Activated CD8-positive, alpha-beta memory T cell treated with anti-CD3 and anti-CD28 coated beads for 1 hour (primary cell): ENCODE measurements at places on chromosomes 2 and 18.

DNA sequence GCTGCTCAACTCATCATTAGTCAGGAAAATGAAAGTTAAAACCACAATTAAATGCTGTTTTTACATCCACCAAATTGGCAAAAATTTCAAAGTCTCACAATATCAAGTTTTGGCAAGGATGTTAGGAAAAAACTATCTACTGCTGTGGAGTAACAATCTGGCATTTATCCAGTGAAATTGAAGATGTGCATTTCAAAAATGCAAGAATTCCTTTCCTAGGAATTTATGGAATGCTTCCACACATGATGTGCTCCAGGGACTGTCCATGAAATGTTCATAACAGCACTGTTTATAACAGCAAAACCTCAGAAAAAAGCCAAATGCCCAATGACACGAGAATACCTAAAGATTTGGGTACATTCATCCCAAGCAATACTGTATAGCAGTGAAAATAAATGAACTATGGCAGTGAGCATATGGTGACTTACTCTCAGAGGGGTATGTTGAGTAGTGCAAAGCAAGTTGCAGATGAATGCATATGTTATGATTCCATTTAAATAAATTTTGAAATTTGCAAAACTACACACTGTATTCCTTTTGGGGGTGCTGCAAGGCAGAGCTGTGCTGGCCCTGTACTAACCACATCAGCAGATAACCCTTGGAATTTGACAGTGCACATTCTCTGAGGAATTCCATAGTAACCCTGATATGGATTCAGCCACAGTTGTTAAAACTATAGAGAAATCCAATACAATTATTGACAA lies 41.3 kb upstream of the GYPC start:
- DNase-seq, result no peak

DNA sequence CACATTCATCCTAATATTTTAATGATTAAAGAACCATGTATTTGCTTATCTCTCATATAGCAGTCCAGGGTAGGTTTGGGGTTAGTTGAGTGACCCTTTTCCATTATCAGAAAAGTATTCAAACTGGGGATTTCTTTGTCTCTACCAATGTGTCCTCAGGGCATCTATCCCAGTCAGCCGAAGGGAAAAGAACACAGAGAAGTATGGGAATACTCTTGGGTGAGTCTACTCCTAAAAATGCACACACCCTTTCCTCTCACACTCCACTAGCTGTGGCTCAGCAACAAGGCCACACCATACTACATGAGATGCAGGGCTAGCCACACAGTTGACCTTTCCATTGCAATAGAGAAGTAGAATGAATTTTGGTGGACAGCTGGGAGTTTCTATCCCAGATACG lies 114.3 kb downstream of the NXPH2 start:
- no peak for DNase-seq

DNA sequence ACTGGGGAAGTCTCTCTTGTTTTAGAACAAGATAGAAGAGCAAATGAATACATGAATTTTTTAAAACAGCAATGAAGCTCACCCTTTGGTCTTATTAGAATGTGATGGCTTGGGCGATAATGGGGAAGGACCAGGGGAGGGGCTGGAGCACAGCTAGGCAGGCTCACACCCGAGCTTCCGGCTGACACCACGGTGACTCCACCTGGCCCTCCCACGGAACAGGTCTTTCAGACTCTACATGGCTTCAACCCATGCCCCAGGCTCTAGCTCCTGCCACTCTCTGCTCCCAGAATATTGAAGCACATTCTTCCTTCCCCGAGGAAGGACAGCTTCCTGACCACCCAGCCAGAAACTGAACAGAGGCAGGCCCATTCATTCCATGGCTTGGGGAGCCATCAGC lies 127.5 kb upstream of the AGAP1 start:
- DNase-seq, result no peak

DNA sequence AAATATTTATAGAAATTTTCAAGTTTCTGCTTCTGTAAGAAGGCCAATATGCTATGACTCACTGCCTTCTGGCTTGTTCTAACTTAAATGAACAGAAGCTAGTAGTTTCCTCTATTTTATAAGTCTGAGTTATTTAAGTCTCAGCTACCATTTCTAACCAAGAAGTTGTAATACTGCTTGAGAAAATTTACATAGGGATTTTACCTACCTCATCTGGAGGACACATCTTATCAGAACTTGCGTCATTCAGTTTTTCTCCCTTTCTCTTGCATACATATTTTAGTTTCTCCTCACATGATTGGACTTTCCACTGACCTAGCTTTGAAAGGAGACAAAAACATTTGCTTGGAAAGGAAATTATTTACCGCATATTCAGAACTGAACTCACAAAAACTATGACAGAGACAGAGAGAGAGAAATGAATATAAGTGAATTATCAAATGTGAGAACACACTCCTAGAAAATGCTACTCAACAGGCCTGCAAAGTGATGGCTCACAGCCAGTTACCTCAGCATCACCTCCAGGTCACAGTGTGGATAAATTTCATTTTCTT lies 81.1 kb upstream of the CD302 start:
- no peak for DNase-seq

- DNase-seq, result no peak
Measured at GRCh38 chr18:7733642-7734041, 166.5 kb downstream of the PTPRM start.

DNA sequence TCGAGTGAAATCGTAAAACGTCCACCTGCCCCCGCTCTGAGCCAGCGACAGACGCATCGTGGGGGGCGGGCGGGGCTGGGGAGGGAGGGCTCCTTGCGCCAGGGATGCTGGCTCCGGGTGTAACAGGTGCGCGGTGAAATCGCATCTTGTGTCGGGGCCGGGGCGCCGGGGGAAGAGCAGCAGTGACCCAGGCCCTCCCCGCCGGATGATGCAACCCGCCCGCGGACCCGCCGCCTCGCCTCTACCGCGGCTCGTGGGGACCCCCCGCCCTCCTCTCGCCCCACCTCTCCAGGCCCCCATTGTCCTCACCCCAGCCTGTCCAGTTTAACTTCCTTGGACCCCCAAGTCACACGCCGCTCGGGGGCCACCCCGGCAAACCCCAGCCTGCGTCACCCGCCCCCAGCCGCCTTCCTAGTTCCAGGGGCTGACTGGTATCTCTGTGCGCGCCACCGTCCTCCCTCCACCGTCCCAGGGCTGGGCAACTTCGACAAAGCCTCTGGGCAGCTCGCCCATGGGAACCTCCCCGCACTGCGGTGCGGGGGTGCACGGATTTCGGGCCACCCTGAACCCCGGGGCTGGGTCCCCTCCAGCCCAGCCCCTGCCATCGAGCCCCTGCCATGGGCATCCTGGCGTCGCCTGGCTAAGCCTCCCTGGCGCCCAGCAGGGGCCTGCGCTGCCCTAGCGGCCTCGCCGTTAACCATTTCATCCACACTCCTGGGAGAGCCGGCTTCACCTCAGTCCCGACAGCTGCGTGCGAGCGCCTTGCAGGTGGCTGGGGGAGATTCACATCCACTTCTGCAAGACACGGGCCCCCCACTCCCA lies 799 bp upstream of the KIF1A start:
- DNase-seq, result no peak

- no peak for DNase-seq
Measured at GRCh38 chr2:233007270-233007669, 5.8 kb downstream of the NGEF start.

- no peak for DNase-seq
Measured at GRCh38 chr2:47265751-47266231, 110.7 kb upstream of the STPG4 start.

DNA sequence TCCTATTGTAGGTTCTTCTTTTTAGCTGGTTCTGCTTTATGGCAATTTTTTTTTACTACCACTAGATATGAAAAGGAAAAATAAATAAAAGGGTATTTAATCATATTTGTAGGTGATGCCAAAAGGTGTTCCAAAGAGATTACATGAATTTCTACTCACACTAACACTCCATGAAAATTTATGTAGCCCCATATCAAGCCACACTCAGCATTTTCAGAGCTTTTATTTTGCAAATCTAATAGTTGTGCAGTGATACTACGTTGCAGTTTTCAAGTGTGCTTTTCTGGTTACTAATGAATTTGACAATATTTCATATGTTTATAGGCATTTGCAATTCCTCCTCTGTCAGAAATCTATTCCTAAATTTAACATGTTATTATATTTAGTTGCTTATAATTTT lies 363.9 kb upstream of the TMEFF2 start:
- DNase-seq, result no peak

- no peak for DNase-seq
Measured at GRCh38 chr2:175626796-175627195, 375.3 kb downstream of the LNPK start.

DNA sequence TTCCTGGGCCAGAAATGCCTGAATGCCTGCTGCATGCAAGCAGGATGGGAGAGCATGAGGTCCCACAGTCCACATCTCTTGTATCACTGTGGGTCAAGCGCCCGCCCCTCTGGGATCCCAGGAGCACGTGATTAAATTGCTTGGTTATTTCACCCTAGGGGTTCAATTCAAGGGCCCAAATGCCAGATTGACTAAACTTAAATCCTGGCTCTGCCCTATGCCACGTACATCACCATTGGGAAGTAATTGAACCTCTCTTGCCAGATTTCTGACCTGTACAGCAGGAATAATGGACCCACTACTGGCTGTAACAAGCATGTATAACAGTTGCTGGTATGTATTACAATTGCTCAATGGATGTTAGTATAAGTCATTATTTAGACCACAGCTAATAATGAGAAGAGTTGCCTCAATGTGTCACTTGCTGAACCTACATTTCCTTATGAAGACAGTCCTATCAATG lies 19.9 kb downstream of the FHL2 start:
- no peak for DNase-seq

GRCh38 chr2:26141145-26141769 lies 31.6 kb upstream of the GAREM2 start:
- DNase-seq, result no peak

GRCh38 chr18:8660316-8660715 lies 45.0 kb upstream of the MTCL1 start:
- DNase-seq, result no peak

DNA sequence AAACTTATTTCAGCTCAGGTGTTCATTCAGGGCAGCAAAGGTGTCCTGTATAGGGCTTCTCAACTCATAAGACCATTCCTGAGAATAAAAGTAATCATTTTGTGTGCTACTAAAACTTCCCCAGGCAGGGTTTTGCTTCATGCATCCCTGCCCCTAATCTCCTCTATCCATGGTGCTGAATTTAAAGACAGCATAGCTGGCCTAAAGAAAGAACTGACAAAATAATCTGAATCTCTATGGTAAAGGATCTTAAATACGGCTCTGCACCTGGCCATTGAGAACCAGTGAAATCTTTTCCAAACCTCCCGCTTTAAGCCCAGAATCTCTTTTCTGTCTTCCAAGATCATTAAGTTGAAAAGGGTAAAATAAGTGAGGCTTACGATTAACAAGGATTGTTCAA lies 292.1 kb upstream of the KLHL29 start:
- DNase-seq, result no peak

- DNase-seq, result no peak
Measured at GRCh38 chr2:169877398-169877797, 50.1 kb downstream of the UBR3 start.

DNA sequence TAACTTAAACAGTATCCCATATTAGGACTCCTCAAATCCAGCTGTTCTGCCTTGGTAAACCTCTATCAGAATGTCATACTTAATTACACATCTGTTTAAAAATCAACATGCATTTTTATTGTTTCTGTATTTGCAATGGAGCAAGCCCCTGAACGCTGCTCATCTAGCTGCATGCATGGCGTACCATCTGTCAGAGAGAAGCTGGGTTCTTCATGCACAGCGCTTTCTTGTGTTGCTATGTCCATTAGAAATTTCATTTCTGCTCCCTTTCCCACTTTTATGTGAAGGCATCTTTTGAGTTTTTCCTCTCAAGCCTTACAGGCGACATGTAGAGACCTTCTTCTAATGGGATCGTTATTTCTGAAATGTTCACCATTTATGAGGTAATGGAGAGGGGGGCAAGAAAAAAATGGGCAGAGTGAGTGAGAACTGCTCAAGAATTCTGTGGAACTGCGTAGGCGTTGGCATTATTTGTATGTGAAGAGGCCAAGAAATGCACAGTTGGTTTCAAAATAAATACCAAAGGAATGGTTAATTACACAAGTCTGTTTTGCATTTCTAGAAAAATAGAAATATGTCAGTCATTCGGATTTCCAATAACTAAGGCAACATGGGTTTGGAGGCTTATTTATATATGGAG lies 31.6 kb downstream of the INSIG2 start:
- DNase-seq, result no peak

- no peak for DNase-seq
Measured at GRCh38 chr18:73932976-73933375, 214.7 kb downstream of the FBXO15 start.

GRCh38 chr2:102932501-102932900 lies 170.7 kb downstream of the TMEM182 start:
- DNase-seq, result no peak

GRCh38 chr18:73992242-73993022 lies 155.2 kb downstream of the FBXO15 start:
- no peak for DNase-seq

DNA sequence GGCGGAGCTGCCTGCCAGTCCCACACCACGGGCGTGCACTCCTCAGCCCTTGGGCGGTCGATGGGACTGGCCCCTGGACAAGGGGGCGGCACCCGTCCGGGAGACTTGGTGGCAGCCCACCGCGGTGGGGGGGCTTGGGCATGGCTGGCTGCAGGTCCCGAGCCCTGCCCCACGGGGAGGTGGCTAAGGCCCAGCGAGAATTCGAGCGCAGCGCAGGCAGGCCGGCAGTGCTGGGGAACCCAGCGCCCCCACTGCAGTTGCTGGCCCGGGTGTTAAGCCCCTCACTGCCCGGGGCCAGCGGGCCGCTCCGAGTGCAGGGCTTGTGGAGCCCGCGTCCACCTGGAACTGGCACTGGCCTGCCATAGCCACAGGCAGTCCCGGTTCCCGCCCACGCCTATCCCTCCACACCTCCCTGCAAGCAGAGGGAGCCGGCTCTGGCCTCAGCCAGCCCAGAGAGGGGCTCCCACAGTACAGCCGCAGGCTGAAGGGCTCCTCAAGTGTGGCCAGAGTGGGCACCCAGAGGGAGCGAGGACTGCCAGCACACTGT lies 742.9 kb upstream of the DDX18 start:
- no peak for DNase-seq

GRCh38 chr2:2621855-2622254 lies 290.8 kb upstream of the MYT1L start:
- no peak for DNase-seq

GRCh38 chr2:139033300-139033699 lies 253.1 kb upstream of the NXPH2 start:
- DNase-seq, result no peak

DNA sequence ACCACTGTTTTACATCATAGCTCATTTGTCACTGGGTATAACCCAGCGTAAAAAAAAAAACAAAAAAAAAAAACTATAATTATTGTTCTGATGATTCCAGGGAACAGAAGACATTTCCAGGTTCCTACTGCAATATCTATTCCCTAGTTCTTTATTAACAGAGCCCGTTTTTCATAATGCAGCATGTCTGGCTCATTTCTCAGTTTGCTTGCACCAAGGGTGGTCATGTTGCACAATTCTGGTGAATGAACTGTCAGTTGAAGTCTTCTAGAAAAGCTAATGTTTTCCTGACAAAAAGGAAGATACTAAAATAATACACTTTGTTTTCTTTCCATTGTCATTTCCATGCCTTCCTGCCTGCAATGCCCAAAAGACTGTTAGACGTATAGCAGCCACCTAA lies 180.1 kb downstream of the RDH14 start:
- DNase-seq, result no peak
